GM12878 (cell line): ENCODE measurements at places on chromosomes 16 and 17.

DNA sequence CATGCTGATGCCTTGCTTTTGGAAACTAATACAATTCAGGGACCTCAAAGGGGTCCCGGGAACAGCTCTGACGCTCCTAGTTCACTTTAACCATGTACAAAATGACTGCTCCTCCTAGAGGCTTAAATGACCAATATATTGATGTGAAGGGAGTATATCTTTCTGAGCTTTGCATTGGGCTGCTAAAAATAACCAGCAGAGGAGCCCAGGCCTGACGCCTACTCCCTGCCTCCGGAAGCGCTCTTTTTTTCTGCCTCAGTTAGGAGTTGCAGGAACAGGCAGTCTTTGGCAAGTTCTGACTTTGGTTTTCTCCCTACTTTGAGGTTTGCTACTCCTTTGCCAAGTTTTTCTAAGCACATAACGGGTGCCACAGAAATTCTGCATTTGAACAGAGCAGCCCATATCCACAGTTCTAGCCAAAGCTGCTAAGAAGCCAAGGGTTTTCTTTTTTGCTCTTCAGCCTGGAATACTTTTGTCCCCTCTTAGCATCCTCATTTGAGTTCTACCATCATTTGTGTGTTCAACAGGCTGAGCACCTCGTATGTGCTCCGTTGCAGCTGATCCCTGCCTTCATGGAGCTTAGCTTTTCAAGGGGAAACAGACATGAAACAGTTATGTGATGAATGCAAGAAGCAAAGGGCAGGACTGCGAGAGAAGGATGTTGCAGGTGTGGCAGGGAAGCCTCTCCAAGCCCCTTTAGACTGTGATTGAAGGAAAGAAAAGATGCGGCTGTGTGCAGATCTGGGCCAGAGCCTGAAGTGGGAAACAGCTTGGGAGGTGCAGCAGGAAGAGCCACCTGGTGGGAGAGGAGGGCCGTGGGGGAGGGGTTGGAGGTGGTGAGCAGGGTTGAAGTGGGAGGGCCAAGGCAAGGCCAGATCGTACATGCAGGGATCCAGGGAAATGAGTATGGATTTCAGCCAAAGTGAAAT, 2.8 kb upstream of the NAGPA start:
- DNase-seq: no peak

DNA sequence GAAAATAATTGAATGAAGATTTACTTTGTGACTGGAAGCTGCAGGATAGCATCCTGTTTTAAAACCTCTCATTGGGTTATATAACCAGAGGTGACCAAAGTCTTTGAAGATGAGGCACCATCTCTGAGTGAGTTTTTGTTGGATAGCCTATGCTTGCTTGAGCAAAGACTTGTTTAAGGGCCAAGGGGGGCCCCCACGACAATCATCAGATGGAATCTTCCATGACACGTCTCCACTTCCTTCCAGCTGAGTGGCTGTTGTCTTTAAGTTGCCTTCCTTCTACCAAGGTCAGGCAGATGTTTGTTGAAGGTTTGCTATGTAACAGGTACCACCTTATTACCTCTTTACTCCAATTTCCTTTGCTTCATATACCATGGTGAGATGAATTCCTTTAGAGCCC, 188.8 kb downstream of the PRKCA start:
- no peak for DNase-seq

- no peak for DNase-seq
Measured at GRCh38 chr17:79201119-79201518, 126.5 kb downstream of the ENGASE start.

DNA sequence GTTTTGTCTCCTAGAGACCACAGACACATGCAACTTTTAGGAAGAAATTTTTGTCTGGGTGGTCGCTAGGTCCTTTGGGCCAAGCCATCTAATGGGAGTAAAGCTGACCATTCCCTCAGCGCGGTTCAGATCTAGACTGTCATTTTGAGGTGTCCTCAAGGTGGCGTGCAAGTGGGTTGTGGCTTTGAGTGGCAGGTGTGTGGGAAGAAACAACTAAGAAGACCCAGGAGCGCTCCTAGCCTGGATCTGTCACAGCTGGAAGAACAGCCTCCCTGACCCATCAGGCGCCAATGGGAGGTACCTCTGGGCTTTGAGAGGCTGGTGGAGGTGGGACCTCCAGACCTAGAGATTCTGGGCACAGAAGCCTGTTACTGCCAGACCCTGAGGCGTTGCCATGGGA, 645.1 kb downstream of the KCNJ18 start:
- no peak for DNase-seq

DNA sequence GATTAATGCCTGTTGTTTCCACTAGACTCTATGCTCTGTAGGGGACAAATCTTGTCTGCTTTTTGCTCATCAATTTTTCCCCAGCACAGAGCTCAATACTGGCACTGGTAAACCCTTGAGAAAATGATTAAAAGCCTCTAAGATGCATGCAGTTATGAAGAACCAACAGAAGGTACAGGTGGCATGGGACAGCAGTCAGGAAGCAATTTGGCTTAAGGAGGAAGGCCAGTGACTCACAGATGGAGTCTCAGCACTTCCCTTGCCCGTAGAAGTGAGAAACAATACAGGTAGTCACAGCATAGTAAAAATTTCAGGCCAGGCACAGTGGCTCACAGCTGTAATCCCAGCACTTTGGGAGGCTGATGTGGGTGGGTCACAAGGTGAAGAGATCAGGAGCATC, 504.7 kb upstream of the RBFOX1 start:
- DNase-seq: no peak

DNA sequence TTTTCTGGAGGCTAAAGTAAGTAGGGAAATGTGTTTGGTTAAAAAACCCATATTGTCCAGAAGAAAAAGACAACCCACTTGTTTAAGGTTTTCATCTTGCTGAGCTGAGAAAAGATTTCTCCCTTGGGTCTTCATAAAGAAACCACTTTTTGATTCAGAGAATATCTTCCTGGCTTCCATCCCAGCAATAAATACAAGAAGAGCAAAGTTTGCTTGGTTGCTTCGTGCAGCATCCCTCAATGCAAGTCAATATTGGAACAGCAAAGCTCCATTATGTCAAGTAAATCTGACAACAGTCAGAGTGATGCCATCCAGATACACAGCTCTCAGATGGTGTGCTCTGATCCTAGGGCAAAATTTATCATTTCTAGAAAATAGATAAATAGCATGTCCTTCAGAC, 118.9 kb upstream of the PIRT start:
- no peak for DNase-seq

GRCh38 chr17:30421592-30421991, 42.9 kb downstream of the CPD start:
- no peak for DNase-seq
